ENCODE measurements at places on chromosomes 13 and 19.

DNA sequence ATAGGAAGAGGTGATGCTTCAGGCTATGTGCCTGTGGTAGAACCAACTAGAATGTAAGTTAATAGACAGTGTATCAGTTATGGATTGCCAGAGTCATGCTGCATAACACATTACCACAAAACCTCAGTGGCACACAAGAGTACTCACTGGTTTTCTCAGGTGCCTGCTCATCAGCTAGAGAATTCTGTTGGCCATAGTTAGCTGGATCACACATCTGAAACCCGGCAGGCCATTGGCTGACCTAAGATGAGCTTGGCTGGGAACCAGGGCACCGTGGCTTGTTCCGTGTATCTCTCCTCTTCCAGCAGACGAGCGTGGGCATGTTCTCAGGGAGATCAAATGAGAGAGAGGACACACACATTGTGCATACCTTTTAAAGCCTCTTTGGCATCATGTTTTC lies 76.7 kb downstream of the TEX26 start:
- DNase-seq: no peak

DNA sequence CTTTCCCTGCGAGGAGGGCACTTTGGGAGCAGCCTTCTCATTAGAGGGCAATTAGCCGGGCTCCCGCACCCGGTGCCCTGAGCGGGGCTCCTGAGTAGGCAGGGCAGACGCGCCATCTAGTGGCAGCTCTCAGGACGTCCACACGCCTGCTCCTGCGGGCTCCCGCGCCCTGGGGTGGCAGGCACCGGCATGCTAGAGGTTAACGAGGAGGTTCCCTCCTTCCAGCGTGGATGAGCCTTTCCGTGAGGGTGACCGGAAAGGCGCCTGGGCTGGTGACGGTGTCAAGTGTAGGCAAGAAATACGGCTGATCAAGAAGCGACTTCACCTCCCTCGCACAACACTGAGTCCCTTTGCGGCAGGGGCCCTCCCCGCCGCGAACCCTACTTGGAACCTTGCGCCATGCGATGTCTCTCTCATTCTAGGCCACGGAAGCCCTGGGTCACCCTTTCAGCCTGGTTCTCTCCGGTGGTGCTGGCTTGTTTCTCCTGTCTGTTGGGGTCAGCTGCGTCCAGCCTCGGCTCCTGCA lies 67.7 kb downstream of the ALOX5AP start:
- DNase-seq: peak; percentile 88

DNA sequence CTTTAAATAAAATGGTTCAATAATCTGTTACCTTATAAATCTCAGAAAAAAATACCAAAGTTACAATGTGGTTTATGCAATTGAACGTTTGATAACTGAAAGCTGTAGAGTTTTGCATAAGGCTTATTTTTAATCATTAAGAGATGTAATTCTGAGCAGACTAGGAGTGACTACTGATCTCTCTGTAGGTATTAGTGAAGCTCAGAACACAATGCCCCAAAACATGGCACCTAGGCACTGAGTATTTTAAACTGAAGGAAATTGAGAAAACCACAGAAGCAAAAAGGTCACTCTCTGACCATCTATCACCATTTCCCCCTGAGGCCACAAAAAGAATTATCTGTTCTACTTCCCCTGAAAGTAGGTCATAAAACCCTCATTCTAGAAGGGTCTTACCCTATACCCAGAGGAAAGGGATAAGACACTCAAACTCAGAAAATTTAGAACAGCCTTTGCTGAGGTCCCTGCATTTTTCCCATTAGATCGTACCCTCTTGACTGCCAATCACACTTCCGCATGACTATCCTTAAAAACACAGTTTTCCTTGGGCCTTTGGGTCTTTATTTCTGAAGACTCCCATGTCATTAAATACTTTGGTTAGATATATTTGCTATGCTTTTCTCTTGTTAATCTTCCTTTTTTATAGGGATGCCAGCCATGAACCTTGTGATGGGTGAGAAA lies 158.1 kb downstream of the PCDH9 start:
- DNase-seq: no peak

- peak; percentile 39 for DNase-seq
Observed at GRCh38 chr13:61192826-61193225, 222.8 kb downstream of the PCDH20 start.

DNA sequence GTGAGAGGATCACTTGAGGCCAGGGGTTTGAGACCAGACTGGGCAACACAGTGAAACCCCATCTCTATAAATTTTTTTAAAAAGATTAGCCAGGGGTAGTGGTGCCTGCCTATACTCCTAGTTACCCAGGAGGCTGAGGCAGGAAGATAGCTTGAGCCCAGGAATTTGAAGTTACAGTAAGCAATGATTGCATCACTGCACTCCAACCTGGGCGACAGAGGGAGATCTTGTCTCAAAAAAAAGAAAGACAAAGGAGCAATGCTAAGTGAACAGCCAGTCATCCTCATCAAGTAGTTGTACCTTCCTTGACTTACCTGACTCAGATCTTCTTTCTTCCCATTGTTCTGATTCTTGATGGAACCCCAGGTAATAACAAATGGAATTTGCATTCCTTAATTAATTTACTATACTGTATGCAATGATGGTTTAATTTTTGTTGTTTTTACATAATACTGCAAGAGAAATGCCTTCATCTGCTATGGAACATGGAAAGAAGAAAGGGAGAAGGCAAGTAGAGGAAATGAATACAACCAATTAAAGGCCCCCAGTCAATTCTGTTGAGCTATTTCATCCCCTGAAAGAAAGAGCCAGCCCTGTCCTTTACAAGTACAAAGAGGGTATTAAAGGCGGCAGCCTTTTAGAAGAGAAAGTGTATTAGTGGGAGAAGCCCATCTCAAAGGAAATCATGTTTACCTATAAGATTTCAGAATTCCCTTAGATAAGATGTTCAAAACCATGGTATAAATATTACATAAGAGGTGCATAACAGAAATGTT lies 316.7 kb downstream of the DIAPH3 start:
- DNase-seq: no peak

DNA sequence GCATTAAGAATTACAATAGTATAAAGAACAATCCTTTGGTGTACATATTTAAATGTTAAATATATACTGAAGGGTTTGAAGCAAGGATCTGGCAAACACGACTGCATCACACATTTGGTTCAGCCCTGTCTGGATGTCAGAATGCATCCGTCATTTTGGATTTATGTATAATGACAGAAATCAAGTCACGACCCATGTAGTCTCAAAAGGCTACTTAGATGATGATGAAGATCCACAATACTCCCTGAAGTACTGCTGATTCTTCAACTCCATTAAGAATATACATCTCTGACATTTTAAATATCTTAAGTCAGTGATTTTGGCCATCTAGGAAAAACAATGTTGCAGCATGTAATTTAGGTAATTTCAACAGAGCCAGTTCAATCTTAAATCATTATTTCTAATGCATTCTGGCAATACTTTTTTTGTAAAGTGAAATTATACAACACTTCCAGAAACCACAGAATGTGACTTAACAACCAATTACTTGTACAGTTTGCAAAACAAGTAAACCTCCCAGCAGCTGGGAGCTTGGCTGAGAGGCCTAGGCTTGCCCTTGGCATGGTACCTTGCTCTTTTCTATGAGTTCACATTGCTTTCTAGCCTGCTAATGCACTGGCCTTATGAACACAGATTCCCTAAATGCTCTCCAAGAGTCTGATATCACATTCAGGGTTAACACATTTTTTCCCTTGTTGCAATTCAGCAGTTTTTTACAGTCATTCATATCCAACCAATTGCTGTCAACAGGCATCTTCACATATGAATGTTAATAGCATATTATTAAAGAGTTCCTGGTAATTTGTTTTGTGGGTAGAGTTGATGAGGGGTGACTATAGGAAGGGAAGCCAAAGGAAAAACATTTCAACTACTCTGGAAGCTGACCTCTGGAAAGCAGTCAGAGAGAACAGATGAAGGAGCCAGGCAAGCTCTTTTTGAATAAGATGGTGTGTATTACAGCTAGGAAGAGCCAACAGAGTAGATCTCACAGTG lies 175.2 kb downstream of the ENOX1 start:
- no peak for DNase-seq
